Endodermal cell (in vitro differentiated cells): ENCODE measurements at places on chromosomes 7 and 10.
A peak's percentile ranks its signal among the peaks of the same experiment; 100 is the strongest.

DNA sequence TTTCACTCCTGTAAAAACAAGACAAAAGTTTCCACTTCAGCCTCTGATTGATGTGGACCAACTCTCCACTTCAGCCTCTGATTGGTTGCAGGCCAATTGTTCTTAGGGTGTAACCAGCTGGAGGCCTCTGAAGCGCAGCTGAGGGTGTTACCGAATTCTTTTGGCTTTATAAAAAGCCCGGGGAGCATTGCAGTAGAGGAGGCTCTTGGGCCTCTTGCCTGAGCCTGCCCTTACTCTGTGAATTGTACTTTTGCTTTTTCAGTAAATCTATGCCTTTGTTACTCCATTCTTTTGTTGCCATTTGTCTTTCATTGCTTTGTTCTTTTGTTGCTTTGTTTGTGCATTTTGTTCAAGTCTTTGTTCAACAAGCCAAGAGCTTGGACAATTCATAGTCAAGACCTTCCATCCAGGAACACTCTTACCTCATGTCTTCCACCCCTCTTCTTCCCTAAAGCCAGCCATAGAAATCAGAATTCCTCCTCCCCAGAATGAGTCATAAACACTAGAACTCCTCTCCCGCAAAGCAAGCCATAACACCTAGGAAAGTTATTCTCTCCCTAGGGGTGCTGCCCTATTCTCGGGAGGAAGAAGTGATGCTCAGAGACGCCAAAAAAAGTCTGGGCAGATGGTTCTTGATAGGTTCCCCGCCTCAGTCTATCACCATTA, 53.5 kb upstream of the ARMC3 start:
- no peak for DNase-seq

- no peak for DNase-seq
Measured at GRCh38 chr7:50649259-50649885, 84.2 kb upstream of the DDC start.

DNA sequence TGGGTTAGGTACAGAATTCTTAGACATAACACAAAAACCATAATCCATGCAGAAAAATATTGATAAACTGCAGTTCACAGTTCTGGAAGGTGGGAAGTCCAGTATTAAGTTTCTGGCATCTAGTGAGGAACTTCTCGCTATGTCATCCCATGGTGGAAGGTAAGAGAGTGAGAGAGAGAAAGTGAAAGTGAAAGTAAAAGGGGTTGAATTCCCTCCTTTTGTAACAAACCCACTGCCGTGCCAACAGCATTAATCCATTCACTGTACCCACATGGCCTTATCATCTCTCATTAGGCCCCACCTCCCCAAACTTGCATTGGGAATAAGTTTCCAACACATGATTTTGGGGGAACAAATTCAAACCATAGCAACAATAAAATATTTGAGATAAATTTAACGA, 17.1 kb downstream of the ZNF485 start:
- no peak for DNase-seq

- DNase-seq: peak; percentile 56
Measured at GRCh38 chr10:78420946-78421735, 387.5 kb downstream of the RPS24 start.
